Activated effector memory CD4-positive, alpha-beta T cell treated with Interleukin-2 at 50 U/mL for 16 hours (primary cell): ENCODE measurements at places on chromosomes 11 and 22.

- DNase-seq = no peak
These were observed 29.9 kb downstream of the GAL start for GRCh38 chr11:68714060-68714856.

DNA sequence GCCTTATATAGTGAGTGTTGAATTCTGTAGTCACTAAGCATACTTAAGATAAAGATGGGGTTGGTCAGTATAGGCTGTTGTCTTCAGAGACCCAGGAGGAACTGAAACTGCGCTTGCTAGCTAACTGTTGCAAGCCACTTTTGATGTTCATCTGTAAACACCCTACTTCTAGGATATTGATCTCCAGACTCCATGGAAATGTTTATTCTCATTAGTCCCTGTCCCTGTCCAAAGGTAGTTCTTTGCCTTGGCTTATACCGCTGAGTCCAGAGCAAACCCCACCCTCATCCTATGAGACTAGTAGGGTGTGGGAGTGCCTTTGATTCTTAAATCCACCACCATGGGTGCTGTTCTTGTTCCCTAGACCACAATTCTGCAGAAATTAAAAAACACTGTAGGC lies 36.4 kb downstream of the DEPDC5 start:
- DNase-seq = no peak

GRCh38 chr11:1873048-1873812 lies 18.5 kb downstream of the PRR33 start:
- no peak for DNase-seq

- no peak for DNase-seq
These were observed 38.3 kb upstream of the TFIP11 start for GRCh38 chr22:26550498-26551033.

- DNase-seq = no peak
These were observed 99.3 kb upstream of the FAT3 start for GRCh38 chr11:92125321-92125720.

GRCh38 chr11:127308291-127308690 lies 307.7 kb upstream of the KIRREL3 start:
- no peak for DNase-seq

DNA sequence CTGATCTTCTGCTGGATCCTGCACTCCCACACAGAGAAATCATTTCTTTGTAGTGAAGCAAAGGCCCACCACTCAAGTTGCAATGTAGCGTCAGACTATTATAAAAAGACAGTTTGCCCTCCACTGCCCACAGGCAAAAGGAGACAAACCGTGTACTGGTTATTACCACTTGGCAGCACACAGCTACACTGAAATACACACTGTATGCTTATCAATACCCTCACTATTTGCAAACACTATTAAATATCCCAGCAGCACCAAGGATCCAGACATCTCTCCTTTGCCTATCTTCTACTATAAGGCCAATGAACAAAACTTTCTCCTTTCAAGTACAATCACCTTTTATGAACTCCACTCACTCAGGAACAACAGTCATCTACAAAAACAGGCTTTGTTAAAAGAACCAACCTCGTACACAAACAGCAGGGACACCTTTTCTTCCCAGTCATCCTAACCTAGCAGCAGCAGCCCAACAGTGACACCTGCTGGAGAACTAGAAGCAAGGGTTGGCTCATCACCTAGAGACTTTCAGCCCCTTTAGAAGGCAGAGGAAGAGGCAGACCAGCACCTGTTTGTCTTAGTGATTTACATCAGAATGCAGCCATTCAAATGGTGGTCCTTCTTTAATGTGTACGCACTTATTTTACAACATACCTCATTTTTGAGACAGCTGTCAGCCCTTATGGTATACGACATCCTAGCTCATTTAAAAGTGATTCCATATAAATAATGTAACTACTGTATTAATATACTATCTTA lies 56.1 kb downstream of the AMBRA1 start:
- peak; percentile 39 for DNase-seq

DNA sequence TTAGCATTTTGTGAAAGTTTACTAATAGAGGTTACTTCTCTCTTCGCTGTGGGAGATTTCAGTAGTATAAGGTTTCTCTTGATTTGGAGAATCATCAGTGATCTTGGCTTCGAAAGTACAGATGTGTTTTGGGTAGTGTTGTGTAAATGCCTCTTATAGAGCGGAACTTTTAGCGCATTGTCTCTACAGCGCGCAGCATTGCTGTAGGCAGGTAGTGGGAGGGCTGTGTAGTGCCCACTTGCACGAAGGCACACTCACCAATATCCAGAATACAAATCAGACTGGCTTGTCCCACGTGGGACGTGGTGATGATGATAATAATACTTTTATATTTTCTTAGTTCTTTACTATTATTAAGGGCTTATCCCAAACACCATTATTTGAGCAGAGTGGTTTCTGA lies 51.4 kb downstream of the FAM83F start:
- DNase-seq = no peak

DNA sequence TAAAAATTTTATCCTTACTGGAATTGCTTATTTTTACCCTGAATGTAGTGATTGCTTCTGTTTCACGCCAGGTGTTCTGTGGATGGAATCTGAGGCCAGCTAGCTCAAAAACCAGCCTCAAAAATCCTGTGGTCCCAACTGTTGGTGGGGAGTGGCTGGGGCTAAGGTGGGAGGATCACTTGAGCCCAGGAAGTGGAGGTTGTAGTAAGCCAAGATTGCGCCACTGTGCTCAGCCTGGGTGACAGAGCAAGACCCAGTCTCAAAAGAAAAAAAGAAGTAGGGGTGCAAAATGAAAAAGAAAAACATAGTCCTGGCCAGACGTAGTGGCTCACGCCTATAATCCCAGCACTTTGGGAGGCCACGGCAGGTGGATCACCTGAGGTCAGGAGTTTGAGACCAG lies 27.0 kb upstream of the SLC5A1 start:
- DNase-seq = no peak

DNA sequence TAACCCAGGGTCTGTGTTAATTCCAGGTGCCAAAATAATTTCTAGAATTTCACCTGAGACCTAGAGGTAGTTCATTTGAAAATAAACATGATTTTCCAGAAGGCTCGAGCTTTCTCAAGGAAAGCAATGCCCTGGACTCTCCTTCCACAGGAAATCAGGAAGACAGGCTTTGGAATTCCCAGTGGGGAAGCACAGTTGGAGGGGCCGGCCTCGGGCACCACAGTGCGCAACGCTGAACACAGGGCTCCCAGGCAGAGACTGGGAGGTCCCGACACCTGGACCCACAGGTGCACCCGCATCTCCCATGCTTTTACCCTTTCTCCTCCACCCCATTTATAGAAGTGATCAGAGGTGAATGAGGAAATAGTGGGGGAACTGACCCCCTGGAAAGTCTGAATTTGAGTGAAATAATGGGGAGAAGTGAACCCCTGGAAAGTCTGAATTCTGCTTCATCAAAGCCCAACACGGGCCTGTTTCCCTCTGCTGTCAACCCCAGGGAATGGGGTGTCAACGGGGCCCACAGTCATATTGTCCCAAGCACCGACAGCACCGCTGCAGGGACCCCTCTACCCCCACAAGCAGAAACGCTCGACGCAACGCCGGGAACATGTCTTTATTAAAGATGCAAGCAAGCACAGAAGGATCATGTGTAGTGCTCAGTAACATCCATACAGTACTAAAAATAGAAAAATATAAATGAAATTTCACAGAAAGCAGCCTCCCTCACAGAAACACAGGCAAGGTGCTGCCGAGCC lies 12.0 kb upstream of the EFCAB6 start:
- no peak for DNase-seq

- no peak for DNase-seq
These were observed 5.7 kb downstream of the LTBP3 start for GRCh38 chr11:65552388-65552951.

GRCh38 chr11:107222431-107222830 lies 204.2 kb upstream of the GUCY1A2 start:
- DNase-seq = no peak

- DNase-seq = no peak
These were observed at the start of gene SRSF8 for GRCh38 chr11:95066716-95067038. TSS of gene SRSF8 (plus strand) at chr11:95066919. CDS start at chr11:95067227, 308 bp downstream.
